ENCODE measurements at places on chromosomes 3 and 15.

GRCh38 chr3:88132894-88133293 is 16.9 kb upstream of the C3orf38 start:
- no peak for DNase-seq

DNA sequence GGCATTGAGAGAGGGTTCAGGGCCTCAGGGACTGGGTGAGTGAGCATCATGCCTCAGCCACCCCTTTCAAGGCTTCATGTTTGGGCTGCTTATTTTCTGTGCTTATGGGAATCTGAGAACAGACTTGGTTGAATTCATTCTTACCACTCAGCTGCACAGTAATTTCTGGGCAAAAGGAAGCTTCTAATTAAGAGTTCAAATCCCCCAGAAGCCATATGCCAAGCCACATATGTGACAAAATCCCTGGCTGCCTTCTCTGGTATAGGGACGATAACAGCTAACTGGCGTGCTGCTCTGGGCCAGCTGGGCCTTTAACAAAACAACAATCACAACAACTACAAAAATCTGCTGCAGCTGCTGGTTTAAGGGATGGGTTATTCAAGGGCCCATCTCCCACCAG is 181.0 kb upstream of the ANKRD28 start:
- DNase-seq = no peak

- no peak for DNase-seq
Measured at GRCh38 chr3:129058441-129059200, 2.0 kb upstream of the GP9 start.

- DNase-seq = no peak
Measured at GRCh38 chr3:157500232-157500631, 3.0 kb downstream of the VEPH1 start.

GRCh38 chr15:71149646-71150557 is 34.6 kb downstream of the THSD4 start:
- DNase-seq = peak; percentile 47

GRCh38 chr3:143152043-143152442 is 32.5 kb downstream of the CHST2 start:
- no peak for DNase-seq

GRCh38 chr3:18090377-18090776 is 334.8 kb downstream of the SATB1 start:
- DNase-seq = no peak

DNA sequence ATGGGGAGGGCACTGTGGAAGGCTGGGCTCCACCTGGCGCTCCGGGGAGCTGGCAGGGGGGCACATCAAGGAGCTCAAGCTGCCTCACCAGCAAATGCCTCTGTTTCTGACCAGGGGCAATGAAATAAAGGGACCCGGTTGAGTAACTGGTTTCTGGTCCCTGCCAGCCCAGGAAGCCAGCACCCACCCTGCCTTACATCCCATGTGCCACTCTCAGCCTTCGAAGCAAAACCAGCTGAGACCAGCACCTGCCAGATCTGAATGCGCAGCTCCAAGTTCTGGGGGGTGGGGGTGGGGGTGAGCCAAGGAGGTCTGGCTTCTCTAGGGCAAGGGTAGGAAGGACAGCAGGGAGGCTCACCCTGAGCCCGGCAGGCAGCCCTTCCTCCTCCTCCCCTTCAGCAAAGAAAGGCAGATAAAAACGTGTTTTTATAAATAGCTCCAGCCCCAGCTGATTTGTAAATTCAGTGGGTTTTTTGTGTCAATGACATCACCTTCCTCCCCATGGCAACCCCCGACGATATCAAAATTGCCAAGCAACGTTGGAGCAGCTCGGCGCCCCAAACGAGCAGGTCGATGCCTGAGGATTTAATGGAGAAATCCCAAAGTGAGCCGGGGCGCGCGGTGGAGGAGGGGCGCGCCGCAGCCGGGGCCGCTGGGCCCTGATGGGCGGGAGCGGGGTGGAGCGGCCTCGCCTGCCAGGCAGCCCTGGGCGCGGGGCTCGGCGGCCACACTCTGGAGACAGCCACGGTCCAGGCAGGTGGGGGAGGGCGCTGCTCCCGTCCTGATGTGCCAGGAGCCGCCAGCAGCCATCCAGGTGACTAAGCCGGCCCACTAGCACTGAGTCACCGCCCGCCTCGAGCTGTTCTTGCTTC is at the start of gene PAK6:
TSS of gene PAK6 (plus strand) at position 532 of the 872 bp plus-strand sequence. CDS start 25,723 bp downstream, outside the sequence.
- DNase-seq = peak; percentile 16

GRCh38 chr15:83204697-83205096 is 2.9 kb downstream of the HDGFL3 start:
- no peak for DNase-seq

- DNase-seq = peak; percentile 54
Measured at GRCh38 chr15:89472785-89473256, 23.6 kb downstream of the RHCG start.

GRCh38 chr3:191296041-191296541 is 33.1 kb upstream of the CCDC50 start:
- DNase-seq = peak; percentile 4

- DNase-seq = no peak
Measured at GRCh38 chr3:124168271-124168670, 176.3 kb upstream of the ROPN1 start.

DNA sequence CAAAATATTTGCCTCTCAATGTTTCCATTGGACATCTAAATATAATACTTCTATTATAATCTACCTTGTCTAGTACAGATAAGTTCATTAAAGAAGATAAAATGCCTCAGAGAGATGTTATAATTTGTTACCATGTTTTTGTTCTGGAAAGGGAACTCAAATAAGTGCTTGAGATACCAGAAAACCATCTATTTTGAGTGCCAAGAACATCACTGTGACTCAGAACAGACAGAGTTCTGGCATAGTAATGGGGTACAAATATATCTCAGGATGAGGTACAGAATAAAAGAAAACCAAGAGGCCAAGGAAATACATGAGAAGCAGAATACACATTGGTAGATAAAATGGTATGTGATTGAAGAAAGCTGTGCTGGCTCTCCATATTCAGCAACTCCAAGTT is 58.9 kb downstream of the IMPG2 start:
- DNase-seq = no peak

GRCh38 chr3:66740260-66740659 is 239.4 kb upstream of the LRIG1 start:
- no peak for DNase-seq

GRCh38 chr3:64488939-64489338 is 198.9 kb downstream of the ADAMTS9 start:
- DNase-seq = no peak

DNA sequence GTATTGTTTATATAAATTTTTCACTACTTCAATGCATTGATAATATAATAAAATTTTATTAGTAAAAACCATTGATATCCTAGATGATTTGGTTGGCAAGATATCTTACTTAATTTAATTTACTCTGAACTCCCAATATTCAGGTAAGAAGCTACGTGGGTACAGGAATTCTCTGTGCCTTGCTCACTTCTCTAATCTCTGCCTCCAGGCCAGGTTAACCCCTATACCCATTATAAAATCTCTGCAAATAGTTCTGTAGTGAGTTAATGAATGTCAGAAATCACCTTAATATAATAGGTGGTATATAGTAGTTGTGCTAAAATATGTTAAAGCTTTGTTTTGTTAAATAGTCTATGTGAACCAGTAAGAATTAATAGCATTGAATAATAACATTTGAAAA is 465.2 kb downstream of the NLGN1 start:
- no peak for DNase-seq

- no peak for DNase-seq
Measured at GRCh38 chr3:158103887-158104327, 2.3 kb downstream of the SHOX2 start.

GRCh38 chr15:46956456-46956855 is 760.8 kb upstream of the SEMA6D start:
- DNase-seq = no peak

DNA sequence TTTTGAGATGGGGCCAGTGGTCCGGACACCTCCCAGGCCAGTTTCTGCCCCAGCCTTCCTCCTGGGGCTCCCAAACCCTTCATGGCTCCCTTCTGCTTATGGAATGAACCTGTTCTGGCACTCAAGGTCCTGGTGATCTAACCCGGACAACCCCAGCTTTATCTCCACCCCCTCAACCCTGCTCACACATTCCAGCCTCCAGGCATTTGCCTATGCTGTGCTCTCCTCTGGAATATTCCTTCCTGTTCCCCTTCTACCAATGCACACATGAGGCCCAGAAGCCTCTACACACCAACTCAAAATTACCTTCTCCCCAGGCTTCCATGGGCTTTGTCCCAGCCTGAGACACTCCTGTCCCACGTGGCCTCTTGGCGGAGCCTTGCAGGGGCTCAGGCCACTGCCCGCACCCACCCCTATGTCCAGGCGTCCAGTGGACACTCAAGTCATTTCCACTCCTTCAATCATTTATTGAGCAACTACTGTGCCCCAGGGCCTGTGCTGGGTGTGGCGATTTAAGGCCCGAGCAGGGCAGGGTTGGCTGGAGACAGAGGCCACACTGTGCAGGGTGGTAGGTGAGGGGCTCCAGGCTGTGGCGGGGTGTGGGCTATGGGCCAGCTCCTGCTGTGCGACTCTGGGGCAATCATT is 18.8 kb downstream of the PLXND1 start:
- DNase-seq = no peak

GRCh38 chr3:102053375-102053989 is 204.2 kb downstream of the NFKBIZ start:
- peak; percentile 20 for DNase-seq
